ENCODE measurements at places on chromosomes 11 and 22.

DNA sequence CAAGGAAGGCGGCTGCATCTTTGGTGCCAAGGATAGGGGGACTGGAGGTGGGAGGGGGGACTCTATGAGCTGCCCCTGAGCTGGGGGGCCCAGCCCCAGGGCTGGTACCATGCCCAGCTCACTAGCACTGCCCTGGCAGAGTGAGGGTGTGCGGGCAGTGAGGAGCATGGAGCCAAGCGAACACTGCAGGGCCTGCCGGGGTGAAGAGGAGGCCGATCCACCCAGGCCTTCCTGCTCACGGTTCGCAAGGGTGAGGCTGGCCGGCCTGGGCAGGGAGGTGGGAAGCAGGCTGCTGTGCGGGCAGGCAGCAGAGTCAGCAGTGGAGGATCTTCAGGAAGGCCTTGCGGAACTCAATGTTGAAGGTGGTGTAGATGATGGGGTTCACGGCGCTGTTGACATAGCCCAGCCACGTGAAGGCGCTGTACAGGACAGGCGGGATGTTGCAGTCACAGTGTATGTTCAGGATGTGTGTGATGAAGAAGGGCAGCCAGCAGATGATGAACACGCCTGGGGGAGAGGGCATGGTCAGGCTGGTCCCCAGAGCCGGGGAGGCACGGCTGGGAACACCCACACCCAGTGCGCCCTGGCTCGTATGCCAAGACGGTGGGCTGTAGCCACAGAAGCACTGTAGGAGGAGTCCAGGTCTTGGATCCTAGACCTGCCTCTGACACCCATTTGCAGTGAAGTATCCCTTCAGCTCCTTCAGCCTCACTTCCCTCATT is 23.0 kb downstream of the ANKK1 start:
- DNase-seq: no peak

- DNase-seq: peak; percentile 63
Observed at GRCh38 chr22:36757668-36758211, 18.2 kb downstream of the IFT27 start.

GRCh38 chr11:122365610-122366360 is 249.8 kb upstream of the BLID start:
- DNase-seq: peak; percentile 28

DNA sequence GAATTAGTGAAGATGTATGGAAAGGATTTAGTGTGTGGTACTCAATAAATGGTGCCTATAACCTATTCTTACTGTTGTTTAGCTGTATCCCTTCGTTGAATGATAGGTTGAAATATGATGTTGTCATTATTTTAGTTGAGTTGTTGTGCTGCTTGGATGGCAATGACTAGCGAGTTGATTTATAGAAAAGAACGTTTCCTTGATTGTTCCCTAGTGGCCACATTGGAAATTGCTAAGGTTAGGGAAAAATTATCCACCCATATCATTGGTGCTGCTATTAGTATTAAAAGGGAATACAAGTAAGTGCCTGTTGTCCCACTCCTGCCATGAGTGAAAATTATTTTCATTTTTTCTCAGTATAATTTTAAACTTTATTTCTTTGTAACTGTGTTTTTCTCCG is 14.5 kb downstream of the EMSY start:
- peak; percentile 12 for DNase-seq

DNA sequence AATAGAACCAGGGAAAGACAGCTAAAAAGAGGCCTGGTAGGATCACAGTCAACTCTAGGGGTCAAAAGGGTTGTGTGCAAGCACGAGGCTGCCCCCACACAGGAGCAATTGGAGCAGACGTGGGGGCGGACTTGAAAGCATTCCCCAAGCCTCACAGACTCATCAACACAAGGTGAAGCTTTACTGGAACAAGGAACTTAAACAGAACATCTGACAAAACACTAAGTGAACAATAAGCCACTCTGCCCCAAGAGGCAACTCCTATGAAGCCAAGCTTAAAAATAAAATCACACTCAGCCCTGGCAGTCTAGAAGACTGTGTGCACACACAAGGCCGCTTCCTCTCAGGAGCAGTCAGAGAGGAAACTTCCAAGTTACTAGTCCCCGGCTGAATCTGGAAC is 32.2 kb upstream of the TEAD1 start:
- peak; percentile 25 for DNase-seq

- DNase-seq: no peak
Observed at GRCh38 chr11:118343981-118344515, at the start of gene CD3G. Gene CD3G, plus strand, starts transcription at chr11:118344344. Its CDS starts 80 bp downstream, at chr11:118344424.

GRCh38 chr11:60240662-60241061 is 2.3 kb downstream of the MS4A4E start:
- no peak for DNase-seq

DNA sequence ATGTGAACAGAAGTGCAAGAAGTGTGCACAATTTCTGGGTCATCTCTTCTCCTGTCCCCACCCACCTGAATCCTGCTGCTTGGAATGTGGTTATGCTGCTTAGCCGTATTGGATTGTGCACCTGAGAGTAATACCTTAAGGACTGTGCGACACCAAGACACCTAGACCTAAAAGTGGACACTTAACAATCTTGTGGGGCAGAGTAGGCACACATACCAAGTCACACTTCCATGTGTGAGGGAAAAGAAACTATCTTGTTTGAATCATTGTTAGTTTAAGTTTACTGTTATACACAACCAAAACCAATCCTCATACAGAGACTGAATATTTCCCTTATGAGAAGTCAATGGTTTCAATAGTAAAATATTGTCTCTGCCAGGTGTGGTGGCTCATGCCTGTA is 93.7 kb downstream of the CCDC83 start:
- DNase-seq: no peak

DNA sequence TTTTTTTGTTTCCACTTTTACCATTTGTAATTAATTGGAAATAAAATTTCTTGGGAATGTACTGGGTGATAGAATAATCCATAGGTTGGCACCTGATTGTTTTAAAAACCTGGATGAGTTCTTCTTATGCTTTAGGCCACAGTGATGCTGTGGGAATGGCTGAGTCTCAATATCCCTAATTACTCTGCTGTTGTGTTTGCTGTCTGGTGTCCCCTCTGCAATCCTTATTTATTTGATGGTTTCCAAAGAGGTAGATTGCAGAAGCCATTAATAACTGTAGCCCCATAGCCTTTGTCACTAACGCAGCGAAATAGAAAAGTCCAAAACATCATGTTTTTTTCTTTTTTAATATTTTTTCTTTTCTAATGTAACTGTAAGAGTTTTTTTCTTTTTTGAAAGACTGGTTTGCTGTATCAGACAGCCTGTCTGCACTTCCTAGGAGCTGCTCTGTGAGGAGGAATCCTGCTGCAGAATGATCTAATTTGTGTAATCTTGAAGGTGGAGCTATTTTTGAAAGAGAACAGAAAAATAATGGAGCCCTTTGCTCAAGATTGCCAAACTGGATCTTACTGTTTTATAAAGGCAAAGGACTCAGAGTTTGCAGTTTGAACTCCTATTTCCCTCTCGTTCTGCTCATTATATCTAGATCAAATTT is 14.9 kb downstream of the PACS1 start:
- peak; percentile 33 for DNase-seq

GRCh38 chr11:104254347-104254746 is 90.4 kb upstream of the PDGFD start:
- peak; percentile 45 for DNase-seq

- DNase-seq: no peak
Observed at GRCh38 chr11:43556612-43557375, 123.7 kb upstream of the HSD17B12 start.
